Stimulated activated CD8-positive, alpha-beta memory T cell treated with anti-CD3 and anti-CD28 coated beads, Interleukin-4, amount 100 ng/mL, for 4 hours (primary cell): ENCODE measurements at places on chromosomes 13 and 19.

- no peak for DNase-seq
Measured at GRCh38 chr19:35879068-35879467, 10.7 kb downstream of the APLP1 start.

GRCh38 chr19:48830088-48830487 lies 6.2 kb downstream of the HSD17B14 start:
- no peak for DNase-seq

DNA sequence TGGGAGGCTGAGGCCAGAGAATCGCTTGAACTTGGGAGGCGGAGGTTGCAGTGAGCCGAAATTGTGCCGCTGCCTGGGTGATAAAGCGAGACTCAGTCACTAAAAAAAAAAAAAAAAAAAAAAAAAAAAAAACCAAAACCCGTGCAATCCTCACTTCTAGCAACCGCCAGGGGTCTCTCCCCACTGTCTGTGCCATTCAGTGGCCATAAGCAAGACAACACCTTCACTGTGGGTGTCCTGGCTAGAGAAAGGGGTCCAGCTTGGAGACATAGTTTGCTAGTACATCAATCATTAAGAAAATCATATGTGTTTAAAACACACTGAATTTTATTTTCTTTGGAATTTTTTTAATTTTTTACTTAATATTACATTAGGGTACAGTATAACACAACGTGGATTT lies 68.2 kb downstream of the RASL11A start:
- DNase-seq = no peak

GRCh38 chr13:52707375-52707774 lies 32.2 kb downstream of the CNMD start:
- DNase-seq = no peak

DNA sequence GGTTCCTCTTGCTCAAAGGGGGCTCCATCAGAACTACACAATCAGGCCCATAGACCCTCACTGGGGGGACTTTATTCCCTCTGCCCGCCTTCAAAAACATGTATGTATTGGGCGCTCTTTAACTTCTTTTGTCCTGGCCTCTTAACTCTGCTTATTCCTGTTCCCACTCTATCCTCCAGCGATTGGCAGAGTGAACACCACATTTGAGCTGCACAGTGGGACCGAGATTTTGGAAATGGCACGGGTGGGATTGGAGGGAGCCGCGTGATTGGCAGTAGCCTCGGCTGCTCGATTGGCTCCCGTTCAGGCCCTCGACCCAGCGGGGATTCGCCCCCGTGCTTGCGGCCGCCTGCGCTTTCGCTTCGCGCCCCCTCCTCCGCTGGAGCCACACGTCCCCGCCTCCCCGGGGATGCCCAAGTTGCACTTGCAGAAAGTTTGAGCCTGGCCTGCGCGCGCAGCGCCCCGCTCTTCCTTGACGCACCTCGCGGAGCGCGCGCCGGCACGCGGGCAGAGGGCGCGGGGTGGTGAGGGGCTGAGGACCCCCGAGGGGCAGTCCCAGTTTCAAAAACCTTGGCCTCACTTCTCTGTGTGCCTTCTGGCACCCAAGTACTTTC lies at the start of gene ZIC5:
Gene ZIC5 (minus strand): TSS at position 192 of the 614 bp plus-strand sequence. CDS start 164 bp downstream, at position 28.
- DNase-seq = no peak

DNA sequence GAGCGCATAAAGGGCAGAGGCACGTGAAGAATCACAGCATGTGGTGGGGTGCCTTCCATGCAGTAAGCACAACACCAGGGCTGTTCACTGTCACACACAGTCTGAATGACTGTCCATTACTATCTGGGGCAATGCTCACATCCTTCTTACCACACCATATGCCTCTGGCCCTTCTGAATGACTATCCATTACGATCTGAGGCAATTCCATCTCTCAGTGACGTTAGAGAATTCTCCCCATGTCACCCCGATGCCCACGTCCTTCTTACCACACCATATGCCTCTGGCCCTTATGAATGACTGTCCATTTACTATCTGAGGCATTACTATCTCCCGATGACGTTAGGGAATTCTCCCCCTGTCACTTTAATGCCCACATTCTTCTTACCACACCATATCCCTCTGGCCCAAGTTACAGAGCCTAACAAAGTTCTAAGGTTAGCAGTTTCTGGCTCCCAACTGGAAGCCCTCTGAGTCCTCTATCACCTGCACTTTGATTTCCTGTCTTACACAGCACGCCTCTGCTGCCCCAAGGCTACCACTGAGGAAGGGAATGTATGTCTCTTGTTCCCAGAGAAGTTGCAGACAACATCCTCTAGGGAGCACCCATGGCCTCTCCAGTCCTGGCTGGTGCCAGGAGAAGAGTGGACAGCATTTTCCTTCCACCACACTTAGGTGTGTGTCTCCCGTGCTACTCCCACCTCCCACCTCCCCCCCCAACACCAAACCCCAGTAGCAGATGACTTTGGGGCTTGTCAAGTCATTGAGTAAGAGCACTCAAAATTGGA lies 154.8 kb downstream of the COG6 start:
- no peak for DNase-seq

- no peak for DNase-seq
Measured at GRCh38 chr13:107819071-107819470, 396.3 kb downstream of the LIG4 start.

- DNase-seq = no peak
Measured at GRCh38 chr19:7397687-7398086, 49.0 kb downstream of the ARHGEF18 start.

- no peak for DNase-seq
Measured at GRCh38 chr13:33639626-33640080, 178.3 kb upstream of the RFC3 start.

GRCh38 chr13:57631596-57632275 lies at the start of gene PCDH17:
Gene PCDH17, plus strand, starts transcription at chr13:57631744. Its CDS starts 803 bp downstream, at chr13:57632547.
- no peak for DNase-seq

DNA sequence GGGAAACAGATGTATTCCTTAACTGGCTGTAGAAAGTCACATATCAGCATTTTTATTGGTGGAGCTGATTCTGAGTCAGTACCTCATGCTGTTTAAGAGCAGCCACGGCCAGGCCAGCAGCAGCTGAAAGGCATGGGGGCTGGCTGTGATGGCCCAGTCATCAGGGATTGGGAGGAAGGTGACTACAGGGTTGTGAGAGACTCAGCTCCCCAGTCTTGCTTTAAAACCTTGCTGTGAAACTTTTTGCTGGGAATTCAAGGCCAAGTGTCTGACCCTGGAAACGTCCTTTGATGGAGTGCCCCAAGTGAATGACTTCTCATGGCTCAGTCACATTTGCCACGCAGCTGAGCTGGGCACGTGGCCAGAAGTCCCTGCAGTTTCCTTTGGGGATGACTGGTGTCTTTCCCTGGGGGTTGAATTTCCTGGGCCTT lies 39.1 kb upstream of the RNF113B start:
- no peak for DNase-seq

- DNase-seq = no peak
Measured at GRCh38 chr19:33377586-33378475, 4.3 kb downstream of the CEBPG start.

GRCh38 chr19:10422846-10423245 lies 2.5 kb downstream of the PDE4A start:
- no peak for DNase-seq

- no peak for DNase-seq
Measured at GRCh38 chr19:42129399-42130253, 2.6 kb downstream of the POU2F2 start.

- no peak for DNase-seq
Measured at GRCh38 chr19:50465986-50466705, 10.2 kb upstream of the EMC10 start.

- DNase-seq = no peak
Measured at GRCh38 chr13:51590971-51591627, 6.8 kb downstream of the WDFY2 start.

DNA sequence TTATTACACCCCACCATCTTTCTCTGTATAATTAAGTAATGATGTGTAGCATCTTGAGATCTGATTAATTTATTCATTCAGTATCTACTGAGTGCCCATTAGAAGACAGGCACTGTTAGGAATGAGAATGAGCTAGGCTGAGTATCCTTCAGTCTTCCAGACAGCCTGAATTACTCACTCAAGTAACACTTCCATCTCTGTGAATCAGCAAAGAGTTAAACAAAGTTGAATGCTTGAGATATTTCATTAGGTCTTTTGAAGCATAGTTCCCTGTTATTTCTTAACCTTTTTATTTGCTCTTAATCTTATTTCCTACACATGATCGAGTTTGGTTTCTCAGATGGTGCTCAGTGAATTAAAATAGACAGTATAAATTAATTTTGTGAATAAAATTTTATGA lies 413.7 kb downstream of the DCT start:
- DNase-seq = no peak

- no peak for DNase-seq
Measured at GRCh38 chr13:70191034-70191433, 82.8 kb upstream of the KLHL1 start.

DNA sequence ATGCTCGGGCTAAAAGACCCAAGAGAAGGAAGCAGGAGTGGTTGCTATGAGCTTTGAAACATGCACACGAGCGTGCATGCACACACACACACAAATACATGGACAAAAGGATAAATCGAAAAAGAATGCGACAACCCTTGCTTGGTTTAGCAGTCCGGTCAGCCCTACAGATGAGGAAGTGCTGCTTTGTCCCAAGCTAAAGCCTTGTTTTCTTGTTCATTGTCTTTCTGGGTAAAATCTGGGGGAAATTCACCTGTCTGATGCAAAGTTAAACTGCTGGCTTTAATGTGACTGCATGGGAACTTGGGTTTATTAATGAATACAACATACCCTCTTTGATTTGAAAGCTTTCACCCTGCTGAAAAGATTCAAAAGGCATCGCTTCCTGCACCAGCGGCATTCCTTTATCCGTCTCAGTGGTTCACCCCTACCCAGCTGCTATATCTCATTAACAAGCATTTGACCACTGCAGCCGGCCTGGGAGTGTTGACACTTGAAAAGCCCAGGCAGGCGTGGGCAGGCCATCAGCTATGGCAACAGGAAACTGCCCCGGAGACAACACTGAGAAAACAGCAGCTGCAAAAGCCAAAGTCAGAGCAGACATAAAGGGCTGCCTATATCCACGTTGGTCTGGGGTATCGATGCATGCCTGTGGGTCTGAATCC lies 301.7 kb downstream of the NDFIP2 start:
- no peak for DNase-seq

DNA sequence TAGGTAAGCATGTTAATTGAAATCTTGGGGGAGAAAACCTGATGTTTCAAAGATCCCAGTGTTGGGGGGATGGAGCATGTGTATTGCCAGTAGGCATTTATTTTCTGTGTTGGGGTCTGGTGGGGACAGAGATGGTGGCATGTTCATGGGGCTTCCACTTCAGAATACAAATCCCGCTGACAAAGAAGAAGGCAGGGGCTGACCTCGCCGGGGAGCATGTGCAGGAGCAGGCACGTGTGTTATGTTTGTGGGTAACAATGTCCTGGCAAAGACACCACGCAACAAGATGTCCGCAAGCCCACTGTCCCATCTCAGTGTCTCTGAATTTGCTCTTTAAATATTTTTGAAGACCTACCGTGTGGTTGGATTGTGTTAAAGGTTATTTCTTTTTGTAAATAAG lies 164.5 kb downstream of the TEX29 start:
- no peak for DNase-seq

DNA sequence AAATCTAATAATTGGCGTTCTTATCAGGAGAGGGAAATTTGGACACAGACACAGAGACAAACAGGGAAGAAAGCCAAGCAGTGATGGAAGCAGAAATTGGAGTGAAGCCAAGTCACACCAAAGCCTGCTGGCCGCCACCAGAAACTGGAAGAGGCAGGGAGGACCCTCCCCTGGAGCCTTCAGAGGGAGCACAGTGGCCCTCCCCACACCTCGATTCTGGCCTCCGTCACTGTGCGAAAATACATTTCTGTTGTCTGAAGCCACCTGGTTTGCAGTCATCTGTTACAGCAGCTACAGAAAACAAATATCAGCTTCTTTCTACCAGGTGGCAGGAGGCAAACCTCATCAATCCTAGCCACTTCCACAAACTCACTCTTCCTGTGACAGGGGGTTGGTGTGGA lies 8.3 kb upstream of the TLE6 start:
- no peak for DNase-seq

- DNase-seq = no peak
Measured at GRCh38 chr13:45226024-45226423, 25.2 kb upstream of the KCTD4 start.

DNA sequence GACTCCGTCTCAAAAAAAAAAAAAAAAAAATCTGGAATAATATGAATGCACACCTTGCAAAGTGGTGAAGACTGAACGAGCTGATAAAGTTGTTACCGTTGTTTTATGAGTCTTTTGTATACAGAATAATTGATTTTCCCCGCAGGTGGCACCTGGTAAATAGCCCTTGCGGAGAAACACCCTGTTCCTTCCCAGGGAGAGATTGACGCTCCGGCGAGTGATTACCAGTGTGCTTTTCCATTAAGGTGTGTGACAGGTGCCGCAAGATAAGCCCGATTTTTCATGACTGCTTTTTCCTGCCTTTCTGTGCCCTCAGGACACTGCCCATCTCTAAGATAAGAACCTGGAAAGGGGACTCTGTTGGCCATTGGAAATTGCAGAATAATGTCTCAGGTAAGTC lies 943 bp downstream of the ZNF302 start:
- no peak for DNase-seq

- no peak for DNase-seq
Measured at GRCh38 chr19:927780-928401, 2.1 kb downstream of the ARID3A start.

- no peak for DNase-seq
Measured at GRCh38 chr13:43720780-43721397, 65.9 kb downstream of the ENOX1 start.

DNA sequence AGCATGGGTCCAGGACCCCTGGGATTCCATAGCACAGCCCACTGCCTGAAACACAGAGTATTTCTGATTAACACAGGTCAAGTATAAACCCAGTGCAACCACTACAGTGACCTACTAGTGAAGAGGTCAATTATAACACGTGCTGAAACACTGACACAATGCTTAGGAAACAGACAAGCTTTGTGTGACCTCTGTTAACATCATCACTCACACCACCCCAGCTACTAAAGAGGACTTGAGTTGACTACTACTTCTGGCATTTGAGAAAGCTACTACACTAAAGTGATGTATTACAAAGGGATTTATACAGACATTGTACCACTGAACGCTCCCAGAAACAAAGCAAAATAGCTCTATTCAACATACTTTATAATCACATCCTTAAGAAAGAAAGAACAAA lies 1935.9 kb upstream of the PCDH20 start:
- DNase-seq = no peak

DNA sequence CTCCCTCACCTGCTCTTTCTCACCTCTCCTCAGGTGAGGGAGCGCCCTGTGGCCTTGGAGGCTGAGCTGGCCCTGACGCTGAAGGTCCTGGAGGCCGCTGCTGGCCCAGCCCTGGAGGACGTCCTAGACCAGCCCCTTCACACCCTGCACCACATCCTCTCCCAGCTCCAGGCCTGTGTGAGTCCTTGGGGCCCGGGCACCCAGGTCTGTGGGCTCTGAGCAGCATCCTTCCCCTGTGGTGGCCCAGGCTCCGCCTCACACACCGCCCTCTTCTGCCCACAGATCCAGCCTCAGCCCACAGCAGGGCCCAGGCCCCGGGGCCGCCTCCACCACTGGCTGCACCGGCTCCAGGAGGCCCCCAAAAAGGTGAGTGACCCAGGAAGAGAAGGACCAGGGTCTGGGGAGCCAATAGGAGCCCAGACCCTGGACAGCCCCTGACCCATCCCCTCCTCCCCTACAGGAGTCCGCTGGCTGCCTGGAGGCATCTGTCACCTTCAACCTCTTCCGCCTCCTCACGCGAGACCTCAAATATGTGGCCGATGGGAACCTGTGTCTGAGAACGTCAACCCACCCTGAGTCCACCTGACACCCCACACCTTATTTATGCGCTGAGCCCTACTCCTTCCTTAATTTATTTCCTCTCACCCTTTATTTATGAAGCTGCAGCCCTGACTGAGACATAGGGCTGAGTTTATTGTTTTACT lies 1.9 kb downstream of the IFNL1 start:
- peak; percentile 38 for DNase-seq
